ENCODE measurements at places on chromosomes 7 and 10.

GRCh38 chr10:49661140-49661856 is 18.2 kb upstream of the C10orf53 start:
- no peak for DNase-seq

GRCh38 chr10:11186374-11186773 is 168.7 kb downstream of the CELF2 start:
- DNase-seq, result no peak

- DNase-seq, result no peak
These were observed 12.8 kb upstream of the CREB3L2 start for GRCh38 chr7:138014686-138015085.

DNA sequence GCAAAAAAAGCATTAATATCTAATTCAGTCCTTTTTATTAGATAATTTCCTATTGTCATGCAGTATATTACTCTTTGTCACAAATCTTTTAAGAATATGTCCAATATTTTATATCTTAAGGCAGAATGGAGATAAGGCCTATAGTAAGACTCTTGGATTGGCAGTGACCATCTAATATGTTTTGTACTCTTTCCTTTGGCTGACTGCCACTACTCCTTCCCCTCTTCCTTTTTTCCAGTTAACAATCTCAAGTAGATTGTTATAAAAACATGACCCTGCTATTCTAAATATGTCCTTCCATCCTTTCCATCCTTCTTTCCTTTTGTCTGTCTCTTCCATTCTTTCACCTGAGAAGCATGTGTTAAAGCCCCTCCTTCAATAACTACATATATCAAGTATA is 92.8 kb upstream of the TMEM168 start:
- no peak for DNase-seq

GRCh38 chr10:46547541-46548497 is 8.6 kb downstream of the GPRIN2 start:
- no peak for DNase-seq

DNA sequence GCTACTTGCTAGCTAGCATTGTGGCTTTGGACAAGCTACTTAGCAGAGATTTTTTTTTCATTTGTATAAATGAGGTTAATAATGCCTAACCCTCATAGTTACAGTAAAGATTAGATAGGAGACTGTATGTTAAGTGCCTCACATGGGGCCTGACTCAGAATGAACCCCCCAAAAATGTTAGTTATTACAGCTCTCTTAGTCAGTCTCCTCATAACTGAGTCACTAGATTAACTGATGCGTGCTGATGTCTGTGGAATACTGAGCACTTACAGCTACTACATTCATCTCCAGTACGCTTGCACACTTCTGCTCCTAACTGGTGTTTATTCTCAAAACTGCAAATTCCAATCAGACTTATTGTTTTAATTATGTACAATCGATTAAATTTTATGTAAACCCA is 315.3 kb downstream of the SNX13 start:
- DNase-seq, result no peak

DNA sequence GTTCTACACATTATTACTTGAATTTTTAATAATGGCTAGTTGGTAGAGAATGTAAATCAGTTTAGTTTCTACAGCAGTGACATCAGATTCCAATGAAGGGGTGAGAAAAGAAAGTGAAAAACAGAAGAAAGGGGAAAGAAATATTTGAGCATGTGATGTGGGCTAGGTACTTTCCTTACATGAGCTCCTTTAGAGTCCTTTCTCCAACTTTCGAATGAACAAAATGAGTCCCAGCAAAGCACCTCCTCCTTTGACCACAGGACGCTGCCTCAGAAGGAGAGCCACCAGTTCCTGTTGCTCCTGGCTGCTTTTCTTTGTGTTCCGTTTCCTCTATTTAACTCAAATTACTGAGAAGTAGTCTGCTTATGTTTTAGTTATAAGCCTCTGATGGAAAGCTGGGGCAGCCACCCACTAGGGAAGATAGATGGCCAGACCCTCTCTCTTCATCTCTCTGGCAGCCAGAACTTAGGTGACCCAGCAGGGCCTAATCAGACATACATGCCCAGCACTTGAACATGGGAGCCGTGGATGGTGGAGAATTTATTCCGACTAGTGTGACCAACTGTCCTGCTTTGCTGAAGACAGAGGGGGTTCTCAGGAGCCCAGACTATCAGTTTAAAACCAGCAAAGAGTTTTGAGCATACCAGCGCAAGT is 82.4 kb upstream of the NME8 start:
- DNase-seq, result no peak

GRCh38 chr7:69062020-69062765 is 536.1 kb upstream of the AUTS2 start:
- DNase-seq, result no peak

GRCh38 chr10:132140167-132140925 is 46.4 kb upstream of the DPYSL4 start:
- DNase-seq, result no peak

GRCh38 chr7:31114593-31115343 is 62.7 kb downstream of the ADCYAP1R1 start:
- no peak for DNase-seq

- no peak for DNase-seq
These were observed 251.9 kb upstream of the PTER start for GRCh38 chr10:16184906-16185305.

GRCh38 chr7:130350945-130351790 is 6.6 kb downstream of the CPA5 start:
- DNase-seq, result no peak

- peak; percentile 39 for DNase-seq
These were observed 642 bp downstream of the STK32C start for GRCh38 chr10:132306864-132307751.

DNA sequence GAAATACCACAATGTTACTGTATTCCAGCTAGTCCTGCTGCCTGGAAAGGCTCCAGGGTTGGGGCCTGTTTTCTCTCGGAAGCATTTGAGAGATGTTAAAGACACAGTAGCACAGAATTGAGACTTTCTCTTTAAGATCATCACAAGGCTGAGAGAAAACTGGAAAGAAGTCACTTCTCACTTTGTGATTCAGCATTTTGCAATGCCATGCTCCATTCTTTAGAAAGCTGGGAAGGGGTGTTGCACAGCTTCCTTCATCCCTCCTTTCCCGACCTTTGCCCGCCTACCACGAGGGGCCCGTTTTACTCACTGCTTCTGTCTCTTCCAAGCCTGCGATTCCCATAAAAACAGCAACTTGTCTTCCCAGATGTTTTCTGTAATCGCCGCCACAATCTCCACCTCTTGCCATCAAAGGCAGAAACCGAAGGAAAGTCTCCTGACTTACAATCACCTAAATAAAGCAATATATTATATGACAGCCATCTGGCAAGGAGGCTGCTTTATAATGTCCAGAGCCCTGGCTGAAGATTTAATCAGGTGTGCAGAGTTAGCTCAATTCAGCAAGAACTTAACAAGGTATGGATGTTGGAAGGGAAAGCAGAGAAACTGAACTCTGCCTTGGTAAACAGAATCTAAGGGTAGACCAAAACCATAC is 18.9 kb downstream of the NOD1 start:
- no peak for DNase-seq

GRCh38 chr10:29430101-29430500 is 141.2 kb downstream of the LYZL1 start:
- DNase-seq, result no peak
